Adipose tissue (tissue), 3 donors: ENCODE measurements at places on chromosomes 11 and 22. TPM values are rescaled to one million over a fixed set of nuclear protein-coding genes. Genes with fewer than 3 reads are reported as not detected.

The TRIM49 gene
- polyA plus RNA-seq, result not detected

The SF1 gene
- 51.6 TPM for polyA plus RNA-seq

The CNTN5 gene
- not detected for polyA plus RNA-seq

The OR5M3 gene
- polyA plus RNA-seq, result not detected

The NXPE2 gene
- not detected for polyA plus RNA-seq

The ARCN1 gene
- polyA plus RNA-seq, result 82.1 TPM

The SCARF2 gene
- polyA plus RNA-seq, result 3.7 TPM

The CASP5 gene
- polyA plus RNA-seq, result 1.2 TPM

The SCN2B gene
- polyA plus RNA-seq, result 0.07 TPM

The MGAT3 gene
- 3.5 TPM for polyA plus RNA-seq

The MUC5AC gene
- 0.56 TPM for polyA plus RNA-seq

The TEF gene
- 15.9 TPM for polyA plus RNA-seq

The FAM83F gene
- polyA plus RNA-seq, result 8.4 TPM

The EHF gene
- polyA plus RNA-seq, result not detected

The P2RY2 gene
- polyA plus RNA-seq, result not detected

The DENND6B gene
- 2.0 TPM for polyA plus RNA-seq

The OR2AT4 gene
- polyA plus RNA-seq, result not detected

The DPP3 gene
- polyA plus RNA-seq, result 15.1 TPM

The DAGLA gene
- 2.6 TPM for polyA plus RNA-seq

The TMEM121B gene
- 0.37 TPM for polyA plus RNA-seq

The GGTLC3 gene
- polyA plus RNA-seq, result not detected

The DBX1 gene
- not detected for polyA plus RNA-seq

The TRIM6 gene
- polyA plus RNA-seq, result 1.4 TPM

The CARNS1 gene
- 2.1 TPM for polyA plus RNA-seq

The OR5B21 gene
- not detected for polyA plus RNA-seq

The FAM181B gene
- polyA plus RNA-seq, result 0.16 TPM

The OR52N4 gene
- not detected for polyA plus RNA-seq

The OR8B8 gene
- polyA plus RNA-seq, result not detected

The C11orf42 gene
- polyA plus RNA-seq, result not detected

The GRK3 gene
- polyA plus RNA-seq, result 5.8 TPM

The OR5T3 gene
- polyA plus RNA-seq, result not detected

The ACR gene
- 0.25 TPM for polyA plus RNA-seq

The KLHDC7B gene
- 0.23 TPM for polyA plus RNA-seq

The TMPRSS13 gene
- polyA plus RNA-seq, result 0.04 TPM

The SOX6 gene
- polyA plus RNA-seq, result 1.3 TPM

The CST6 gene
- not detected for polyA plus RNA-seq

The HORMAD2 gene
- polyA plus RNA-seq, result 0.03 TPM

The SPON1 gene
- polyA plus RNA-seq, result 8.1 TPM

The OR5AS1 gene
- polyA plus RNA-seq, result not detected

The TMEM41B gene
- 7.3 TPM for polyA plus RNA-seq

The RIC3 gene
- 2.0 TPM for polyA plus RNA-seq

The APOL3 gene
- polyA plus RNA-seq, result 11.8 TPM

The SHANK3 gene
- 6.3 TPM for polyA plus RNA-seq

The CRYBB2 gene
- polyA plus RNA-seq, result 1.0 TPM

The GPHA2 gene
- polyA plus RNA-seq, result not detected

The OR51B5 gene
- not detected for polyA plus RNA-seq

The DEPDC7 gene
- 2.2 TPM for polyA plus RNA-seq

The CTSF gene
- polyA plus RNA-seq, result 73.7 TPM

The TIGD3 gene
- 0.45 TPM for polyA plus RNA-seq

The PDGFD gene
- polyA plus RNA-seq, result 7.7 TPM

The NAALAD2 gene
- 5.5 TPM for polyA plus RNA-seq

The MMP27 gene
- 0.07 TPM for polyA plus RNA-seq

The PHRF1 gene
- 16.0 TPM for polyA plus RNA-seq

The TCF20 gene
- polyA plus RNA-seq, result 6.9 TPM

The GLYAT gene
- polyA plus RNA-seq, result 0.06 TPM

The ZP1 gene
- polyA plus RNA-seq, result 0.79 TPM
